ENCODE measurements at places on chromosomes 2 and 18.

DNA sequence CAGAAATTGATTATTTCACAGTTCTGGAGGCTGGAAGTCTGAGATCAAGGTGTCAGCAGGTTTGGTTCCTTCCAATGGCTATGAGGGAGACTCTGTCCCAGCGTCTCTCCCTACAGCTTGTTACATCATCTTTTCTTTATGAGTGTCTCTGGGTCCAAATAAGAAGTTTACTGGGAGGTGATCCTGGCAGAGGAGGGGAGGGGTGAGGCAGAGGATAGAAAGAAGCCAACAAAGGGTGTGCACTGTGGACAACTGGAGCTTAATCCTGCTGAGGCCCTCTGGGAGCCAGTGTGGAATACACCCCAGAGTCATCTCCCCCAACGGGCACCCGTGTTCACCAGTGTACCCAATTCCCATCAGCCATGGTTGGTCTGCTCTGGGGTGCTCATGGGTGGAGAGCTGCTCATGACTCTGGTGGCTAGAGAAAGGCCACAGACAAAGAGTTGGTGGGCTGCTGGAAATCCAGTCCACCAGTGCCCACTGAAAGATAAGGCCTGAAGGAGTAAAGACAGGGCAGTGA lies 57.5 kb upstream of the CTLA4 start:
- no peak for DNase-seq

GRCh38 chr18:30106356-30106755 lies 936.2 kb downstream of the DSC3 start:
- peak; percentile 5 for DNase-seq

DNA sequence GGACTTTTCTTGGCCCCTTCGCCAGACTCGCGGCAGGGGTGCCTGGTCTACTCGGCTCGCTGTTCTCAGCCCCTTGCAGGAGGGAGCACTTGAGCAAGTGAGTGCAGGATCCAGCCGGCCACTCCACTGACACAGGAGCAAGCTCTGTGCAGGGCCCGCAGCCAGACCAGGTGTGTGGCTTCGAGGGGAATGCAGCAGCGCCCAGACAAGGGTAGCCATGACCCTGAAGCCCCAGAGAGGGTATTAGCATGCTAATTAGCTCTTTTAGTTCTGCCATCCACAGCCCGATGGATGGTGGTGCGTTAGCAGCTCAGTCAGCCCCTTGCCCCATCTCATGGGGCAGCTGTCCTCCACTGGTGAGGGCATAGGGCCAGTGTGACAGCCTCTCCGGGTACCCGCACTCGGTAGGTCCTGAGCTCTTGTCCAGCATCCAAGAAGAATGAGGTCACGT lies 103.2 kb upstream of the HS6ST1 start:
- no peak for DNase-seq

GRCh38 chr2:43300781-43301583 lies 74.6 kb upstream of the ZFP36L2 start:
- DNase-seq: no peak

DNA sequence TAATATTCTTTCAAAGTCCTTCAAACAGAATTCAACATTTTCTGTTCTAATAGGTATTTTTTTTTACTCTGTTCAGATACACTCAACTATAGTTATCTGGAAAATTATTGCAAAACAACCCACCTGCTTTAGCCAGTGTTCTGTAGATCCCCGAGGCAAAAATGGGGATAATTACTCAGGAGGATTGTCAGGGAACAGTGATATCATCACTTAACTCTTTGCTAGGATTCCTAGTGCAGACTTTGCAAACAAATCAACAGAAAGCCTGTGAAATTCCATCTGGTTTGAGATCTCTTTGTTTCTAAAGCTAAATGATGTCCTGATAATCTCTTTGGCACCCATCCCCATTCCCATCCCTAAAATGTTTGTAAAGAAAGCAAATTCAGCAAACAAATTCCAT lies 413.6 kb upstream of the MEIS1 start:
- no peak for DNase-seq

- no peak for DNase-seq
Measured at GRCh38 chr2:99140860-99141109, 722 bp upstream of the C2orf15 start.

DNA sequence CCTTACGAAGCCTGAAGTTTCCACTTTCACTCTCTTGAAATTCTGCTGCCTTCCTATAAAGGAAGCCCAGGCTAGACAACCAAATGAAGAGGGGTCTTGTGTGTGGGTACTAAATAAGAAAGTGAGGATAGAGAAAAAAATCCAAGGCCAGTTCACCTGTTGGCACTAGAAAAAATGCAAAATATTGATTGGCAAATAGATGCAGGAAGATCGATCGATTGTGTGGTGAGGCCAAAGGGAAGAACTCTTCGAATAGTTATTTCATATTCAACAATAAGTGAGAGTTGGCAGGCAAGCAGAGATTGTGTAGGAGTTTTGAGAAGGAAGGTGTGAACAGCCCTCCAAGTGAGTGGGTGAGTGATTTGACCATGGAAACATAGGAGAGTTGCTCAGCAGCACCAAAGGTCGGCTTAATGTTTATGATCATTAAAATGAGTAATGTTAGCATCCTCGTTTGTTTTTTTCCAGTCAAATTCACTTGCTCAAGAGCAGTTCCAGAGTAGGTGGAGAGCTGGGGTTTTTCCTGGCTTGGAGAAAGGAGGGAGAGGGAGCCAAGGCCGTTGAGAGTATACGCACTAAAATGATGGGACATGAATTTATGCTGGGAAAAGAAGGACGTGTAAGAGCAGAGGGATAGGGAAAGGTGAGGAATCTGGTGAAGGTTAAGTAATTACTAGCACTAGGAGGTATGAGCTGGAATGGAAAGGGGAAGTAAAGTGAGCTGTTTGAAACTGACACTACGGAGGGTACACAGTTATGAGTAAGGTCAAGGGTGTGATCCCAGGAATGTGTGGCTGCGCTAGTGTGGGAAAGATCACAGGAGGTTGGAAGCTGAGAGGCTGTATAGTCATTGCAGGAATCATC lies 1.1 kb upstream of the NAPG start:
- no peak for DNase-seq

DNA sequence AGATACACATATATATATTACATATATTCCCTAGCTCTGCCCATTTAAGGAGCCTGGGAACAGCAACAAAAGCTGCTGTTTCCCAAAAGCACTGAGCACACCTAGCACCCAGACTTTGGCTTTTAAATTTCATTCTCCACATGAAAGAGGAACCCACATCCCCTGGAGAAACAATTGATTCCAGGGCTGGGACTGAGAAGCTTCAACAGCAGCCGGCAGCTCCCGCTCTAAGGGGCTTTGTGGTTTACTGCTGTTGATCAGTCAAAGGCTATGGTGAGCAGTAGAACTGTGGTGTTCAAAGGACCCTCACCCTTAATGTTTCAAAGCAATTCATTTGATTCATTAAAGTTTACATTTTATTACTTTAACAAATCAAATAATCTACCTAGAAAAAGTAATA lies 83.3 kb upstream of the SLC66A3 start:
- DNase-seq: no peak
